Stimulated activated CD4-positive, alpha-beta T cell treated with anti-CD3 and anti-CD28 coated beads, Interleukin-1b, Interleukin-23, amount 100 ng/mL, for 24 hours (primary cell): ENCODE measurements at places on chromosomes 2 and 18.

GRCh38 chr2:170073288-170073687, 104.7 kb upstream of the MYO3B start:
- DNase-seq, result no peak

DNA sequence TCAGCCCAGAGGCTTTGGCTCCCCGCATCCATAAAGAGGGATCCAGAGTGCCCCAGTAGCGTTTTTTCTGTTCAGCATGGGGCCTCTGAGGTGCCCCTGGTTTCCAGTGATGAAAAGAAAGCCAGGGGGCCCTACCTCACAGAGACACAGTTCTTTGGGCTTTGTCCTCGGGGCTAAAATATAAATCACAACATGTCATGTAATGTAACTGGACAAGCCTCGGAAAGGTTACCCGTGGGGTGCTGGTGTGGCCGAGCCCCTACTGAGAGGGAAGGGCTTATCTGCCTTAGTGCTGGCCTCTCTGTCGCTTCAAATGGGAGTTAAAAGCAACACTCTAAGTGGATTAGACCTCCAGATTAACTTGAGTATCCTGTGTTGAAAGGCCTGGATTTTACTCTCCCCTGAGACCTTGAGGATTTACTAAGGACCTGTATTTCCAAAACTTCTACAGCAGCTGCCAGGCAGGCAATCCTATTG, 251.6 kb upstream of the APCDD1 start:
- no peak for DNase-seq

- DNase-seq, result no peak
These were observed 192.3 kb downstream of the UBE2E3 start for GRCh38 chr2:181172676-181173075.

- no peak for DNase-seq
These were observed at the start of gene INPP1 for GRCh38 chr2:190343536-190344275. Gene INPP1, plus strand, starts transcription at chr2:190343589. Its CDS starts 16,514 bp downstream, at chr2:190360103.

GRCh38 chr2:237405006-237405559, 8.9 kb downstream of the COL6A3 start:
- no peak for DNase-seq
